ENCODE measurements at places on chromosomes 2 and 18. TPM values are rescaled to one million over a fixed set of nuclear protein-coding genes. Genes with fewer than 3 reads are reported as not detected.

DNA sequence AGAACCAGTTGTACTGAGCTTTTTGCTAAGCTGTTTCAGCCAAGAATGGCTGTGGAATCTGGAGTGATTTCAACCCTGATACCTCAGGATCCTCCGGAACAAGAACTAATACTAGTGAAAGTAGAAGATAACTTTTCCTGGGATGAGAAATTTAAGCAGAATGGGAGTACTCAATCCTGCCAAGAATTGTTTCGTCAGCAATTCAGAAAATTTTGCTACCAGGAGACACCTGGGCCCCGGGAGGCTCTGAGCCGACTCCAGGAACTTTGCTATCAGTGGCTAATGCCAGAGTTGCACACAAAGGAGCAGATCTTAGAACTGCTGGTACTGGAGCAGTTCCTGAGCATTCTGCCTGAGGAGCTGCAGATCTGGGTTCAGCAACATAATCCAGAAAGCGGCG is 1.6 kb downstream of the ZNF397 start:
- peaks cover 42% of the 10 kb centered on the region for H3K36me3 ChIP-seq
- H3K27ac ChIP-seq, result no peak overlapping the region
- peaks cover 3% of the 10 kb centered on the region for H3K4me1 ChIP-seq
- DNase-seq, result no peak
- no peaks in the 10 kb centered on the region for H3K27me3 ChIP-seq

The PRKAG3 gene
- not detected for total RNA-seq

The EFEMP1 gene
- total RNA-seq, result 155 TPM

The DUSP2 gene
- total RNA-seq, result 0.95 TPM

The OR6B2 gene
- not detected for total RNA-seq

GRCh38 chr18:24584205-24584604 is 123.8 kb downstream of the HRH4 start:
- H3K27me3 ChIP-seq, result no peaks in the 10 kb centered on the region
- no peak for DNase-seq
- no peaks in the 10 kb centered on the region for H3K36me3 ChIP-seq
- no peak overlapping the region for H3K27ac ChIP-seq
- H3K4me1 ChIP-seq, result no peaks in the 10 kb centered on the region

The VWC2L gene
- not detected for total RNA-seq

DNA sequence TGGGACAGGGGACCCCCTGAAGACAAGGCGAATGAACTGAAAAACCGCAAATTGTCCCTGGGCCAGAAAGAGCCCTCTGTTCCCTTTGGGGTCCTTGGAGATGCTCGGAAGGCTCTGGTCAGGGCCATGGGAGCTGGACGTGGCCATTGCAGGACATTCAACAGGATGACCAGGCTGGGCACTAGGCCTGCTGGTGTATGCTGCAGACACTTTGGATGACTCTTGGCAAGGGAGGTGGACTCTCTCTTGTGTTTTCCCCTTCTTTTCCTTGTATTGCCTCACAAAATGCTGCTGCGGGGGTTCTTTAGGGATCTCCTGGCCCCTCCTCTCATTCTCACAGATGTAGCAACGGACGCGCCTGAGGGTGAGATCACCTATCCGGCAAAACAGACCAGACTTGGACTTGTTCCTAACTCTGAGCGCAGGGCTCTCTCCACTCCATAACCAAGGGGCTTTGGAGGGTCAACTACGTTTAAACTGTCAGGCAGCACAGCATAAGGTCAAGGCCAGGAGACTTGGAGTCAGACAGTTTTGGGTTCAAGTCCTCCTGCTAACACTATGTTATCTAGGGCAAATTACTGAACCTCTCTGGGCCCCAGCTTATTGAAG is 41.8 kb upstream of the SH3RF3 start:
- no peak for DNase-seq
- no peak overlapping the region for H3K4me3 ChIP-seq
- peaks cover 2% of the 10 kb centered on the region for H3K27me3 ChIP-seq
- no peaks in the 10 kb centered on the region for H3K36me3 ChIP-seq
- no peak overlapping the region for H3K27ac ChIP-seq

- peak; percentile 9 for DNase-seq
- H3K36me3 ChIP-seq, result no peaks in the 10 kb centered on the region
- peak overlapping the region; percentile 95 for H3K4me3 ChIP-seq
- H3K27me3 ChIP-seq, result peaks cover 7% of the 10 kb centered on the region
Measured at GRCh38 chr2:196169516-196169915, 1.9 kb downstream of the STK17B start.

- H3K27ac ChIP-seq, result no peak overlapping the region
- H3K27me3 ChIP-seq, result no peaks in the 10 kb centered on the region
- no peak overlapping the region for H3K4me3 ChIP-seq
- H3K4me1 ChIP-seq, result peaks cover 13% of the 10 kb centered on the region
- no peak for DNase-seq
Measured at GRCh38 chr2:197308585-197308984, 2.0 kb downstream of the ANKRD44 start.

DNA sequence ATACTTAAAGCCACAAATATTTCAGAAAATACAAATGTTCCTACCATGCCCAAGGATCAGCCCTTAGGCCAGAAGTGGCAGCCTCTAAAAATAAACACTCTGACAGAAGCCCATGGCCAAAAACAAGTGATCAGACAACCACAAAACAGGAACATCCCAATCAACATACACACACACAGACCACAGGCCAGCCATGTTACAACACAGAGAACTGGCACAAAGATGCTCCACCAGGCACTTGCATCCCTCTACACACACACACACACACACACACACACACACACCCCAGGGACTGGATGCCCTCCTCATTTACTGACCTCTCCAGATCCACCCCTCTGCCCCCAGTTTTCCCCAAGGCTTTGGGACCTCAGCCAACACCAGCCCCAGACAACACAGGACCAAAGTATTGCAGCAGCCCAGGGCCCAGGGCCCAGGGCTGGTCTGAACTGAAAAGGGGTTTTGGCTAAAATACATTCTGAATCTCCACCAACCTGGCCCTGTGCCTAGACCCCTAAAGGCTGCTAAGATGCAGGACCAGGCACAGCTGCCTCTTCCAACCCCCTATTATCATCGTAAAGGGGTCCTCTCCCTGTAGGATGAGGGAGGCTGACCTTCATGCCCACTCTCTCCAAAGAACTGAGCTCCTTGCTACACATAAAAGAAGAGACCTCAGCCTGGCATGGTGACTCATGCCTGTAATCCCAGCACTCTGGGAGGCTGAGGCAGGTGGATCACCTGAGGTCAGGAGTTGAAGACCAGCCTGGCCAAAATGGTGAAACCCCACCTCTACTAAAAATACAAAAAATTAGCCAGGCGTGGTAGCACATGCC is 151.4 kb downstream of the TNS1 start:
- peak overlapping the region; percentile 84 for H3K27ac ChIP-seq
- peak; percentile 70 for DNase-seq
- no peak overlapping the region for H3K4me3 ChIP-seq
- H3K4me1 ChIP-seq, result peaks cover 42% of the 10 kb centered on the region

DNA sequence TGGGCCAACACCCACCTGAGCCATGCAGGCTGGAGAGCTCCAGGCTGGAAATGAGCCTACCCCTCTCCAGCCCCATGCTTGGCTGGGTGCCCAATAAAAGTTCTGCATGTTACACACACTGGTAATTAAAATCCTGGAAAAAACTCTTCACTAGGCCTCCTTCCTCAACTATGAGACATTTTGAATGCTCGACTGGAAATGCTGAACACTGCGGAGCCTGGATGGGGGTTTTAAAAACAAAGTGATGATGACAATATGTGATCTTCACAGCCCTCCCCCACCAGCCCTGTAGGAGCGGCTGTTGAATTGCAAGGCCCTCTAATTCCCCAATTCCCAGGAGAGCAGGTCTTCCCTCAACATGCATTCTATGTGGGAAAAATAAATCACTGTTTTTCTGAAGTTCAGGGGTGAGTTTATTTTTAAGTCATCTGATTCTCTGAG is 179.2 kb downstream of the TTC32 start:
- no peaks in the 10 kb centered on the region for H3K36me3 ChIP-seq
- no peak overlapping the region for H3K27ac ChIP-seq
- no peaks in the 10 kb centered on the region for H3K27me3 ChIP-seq
- no peak overlapping the region for H3K4me3 ChIP-seq
- DNase-seq, result no peak

The MAL gene
- 0.41 TPM for total RNA-seq

The RMDN2 gene
- 5.1 TPM for total RNA-seq

The NAT8 gene
- total RNA-seq, result not detected

- no peaks in the 10 kb centered on the region for H3K4me1 ChIP-seq
- no peaks in the 10 kb centered on the region for H3K36me3 ChIP-seq
- H3K4me3 ChIP-seq, result no peak overlapping the region
- no peaks in the 10 kb centered on the region for H3K27me3 ChIP-seq
- no peak overlapping the region for H3K27ac ChIP-seq
Measured at GRCh38 chr18:4586731-4587130, 131.6 kb upstream of the DLGAP1 start.

GRCh38 chr18:4236940-4237663 is 218.0 kb downstream of the DLGAP1 start:
- H3K27me3 ChIP-seq, result no peaks in the 10 kb centered on the region
- H3K27ac ChIP-seq, result no peak overlapping the region
- H3K36me3 ChIP-seq, result no peaks in the 10 kb centered on the region
- no peak for DNase-seq
- no peak overlapping the region for H3K4me3 ChIP-seq

GRCh38 chr2:1701556-1702185 is 42.6 kb downstream of the PXDN start:
- no peak for DNase-seq
- no peak overlapping the region for H3K4me3 ChIP-seq
- H3K27ac ChIP-seq, result no peak overlapping the region
- no peaks in the 10 kb centered on the region for H3K27me3 ChIP-seq
- H3K36me3 ChIP-seq, result no peaks in the 10 kb centered on the region

The C2orf66 gene
- 0.54 TPM for total RNA-seq

- H3K36me3 ChIP-seq, result no peaks in the 10 kb centered on the region
- DNase-seq, result no peak
- no peaks in the 10 kb centered on the region for H3K4me1 ChIP-seq
- no peak overlapping the region for H3K4me3 ChIP-seq
- no peak overlapping the region for H3K27ac ChIP-seq
Measured at GRCh38 chr18:62399781-62400308, 74.7 kb downstream of the TNFRSF11A start.

DNA sequence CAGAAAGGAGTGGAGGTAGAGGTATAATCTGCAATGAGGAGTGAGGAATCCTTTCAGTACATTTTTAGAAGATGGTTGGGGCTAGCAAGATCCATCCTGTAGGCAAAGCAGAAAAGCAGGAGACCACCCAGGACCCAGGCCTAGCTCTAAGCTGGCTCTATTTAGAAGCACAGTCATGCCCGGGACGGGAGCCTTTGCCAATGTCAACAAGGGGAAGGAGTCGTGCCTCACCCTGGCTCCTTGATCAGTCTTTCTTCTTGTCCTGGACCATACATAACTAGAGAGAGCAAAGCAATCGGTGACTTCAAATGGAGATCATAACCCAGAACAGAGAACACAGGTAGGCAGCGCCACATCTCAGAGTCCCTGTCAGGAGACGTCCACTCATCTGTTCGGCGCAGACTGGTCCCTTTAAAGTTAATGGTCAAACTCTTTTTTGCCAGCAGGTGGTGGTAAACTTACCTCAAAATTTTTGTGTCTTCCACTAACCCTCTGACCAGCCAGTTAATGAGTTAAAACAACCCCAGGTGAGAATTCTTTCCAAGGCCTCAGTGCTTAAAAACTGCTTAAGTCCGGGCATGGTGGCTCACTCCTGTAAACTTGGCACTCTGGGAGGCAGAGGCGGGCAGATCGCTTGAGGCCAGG is 8.0 kb downstream of the MC5R start:
- no peak overlapping the region for H3K4me3 ChIP-seq
- H3K36me3 ChIP-seq, result no peaks in the 10 kb centered on the region
- H3K27me3 ChIP-seq, result no peaks in the 10 kb centered on the region
- no peak for DNase-seq

- peaks cover 17% of the 10 kb centered on the region for H3K36me3 ChIP-seq
- DNase-seq, result peak; percentile 15
- no peak overlapping the region for H3K27ac ChIP-seq
- H3K4me1 ChIP-seq, result no peaks in the 10 kb centered on the region
Measured at GRCh38 chr2:68185541-68186164, 28.0 kb downstream of the PNO1 start.

DNA sequence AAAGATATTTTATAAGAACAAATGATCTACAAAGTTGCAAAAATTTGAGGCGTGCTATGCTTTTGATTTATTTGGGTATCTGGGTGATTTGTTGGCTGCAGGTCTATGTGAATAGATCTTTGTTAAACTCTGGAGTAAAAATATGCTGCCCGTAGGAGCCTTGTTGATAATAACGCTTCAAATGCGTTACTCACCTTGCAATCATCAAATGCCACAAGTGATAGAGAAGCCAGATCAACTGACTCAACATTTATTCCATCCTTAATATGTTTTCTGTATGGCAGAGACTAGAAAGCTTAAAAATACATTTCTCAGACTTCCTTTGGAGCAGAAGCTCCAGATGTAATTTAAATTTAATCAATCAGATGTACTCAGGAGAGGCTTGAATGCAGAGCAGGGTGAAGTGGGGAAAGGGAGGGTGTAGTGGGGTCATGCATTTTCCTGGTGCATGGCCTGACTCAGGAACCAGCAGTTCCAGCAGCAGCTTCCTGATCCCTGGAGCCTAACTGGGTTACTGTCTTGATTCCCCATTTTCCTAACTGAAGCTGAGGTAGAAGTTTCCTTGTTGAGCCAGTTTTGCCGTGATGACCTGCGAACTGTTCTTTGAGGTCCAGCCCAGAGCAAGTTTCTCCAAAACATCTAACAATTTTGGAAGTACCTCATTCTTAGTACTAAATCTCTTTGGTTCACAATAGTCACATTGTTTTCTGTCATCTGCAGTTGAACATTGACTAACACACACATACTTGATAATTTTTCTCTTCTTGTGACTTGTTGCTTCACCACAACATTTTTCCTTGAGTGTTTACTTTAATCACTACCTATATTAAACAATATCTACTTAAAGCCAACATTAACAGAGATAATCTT is 284.7 kb upstream of the CWC22 start:
- peak overlapping the region; percentile 70 for H3K27ac ChIP-seq
- DNase-seq, result peak; percentile 66
- no peaks in the 10 kb centered on the region for H3K27me3 ChIP-seq
- H3K4me3 ChIP-seq, result no peak overlapping the region
- no peaks in the 10 kb centered on the region for H3K36me3 ChIP-seq

DNA sequence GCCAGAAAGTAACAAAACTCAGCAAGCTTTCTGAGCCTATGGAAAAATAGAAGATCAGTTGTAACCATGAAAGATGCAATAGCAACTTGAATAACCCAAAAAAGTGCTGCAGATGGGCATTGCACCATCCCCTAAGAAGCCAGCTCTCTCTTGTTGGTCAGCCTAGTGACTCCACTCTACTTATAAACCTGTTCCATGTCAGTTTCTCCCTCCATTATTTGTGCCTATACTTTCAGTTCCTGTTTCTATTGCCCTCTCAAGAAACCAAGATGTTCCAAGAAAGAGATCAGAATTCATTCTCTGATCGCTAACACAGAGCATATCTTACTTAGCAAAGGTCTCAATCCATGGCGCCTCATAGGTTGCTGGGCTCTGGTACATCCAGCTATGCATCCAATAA is 170.3 kb upstream of the MAP2 start:
- H3K27me3 ChIP-seq, result no peaks in the 10 kb centered on the region
- no peak for DNase-seq
- H3K4me3 ChIP-seq, result no peak overlapping the region
- H3K4me1 ChIP-seq, result no peaks in the 10 kb centered on the region
- H3K27ac ChIP-seq, result no peak overlapping the region

All from astrocyte (in vitro differentiated cells and primary cell).